ENCODE measurements at places on chromosomes 5 and 9. TPM values are rescaled to one million over a fixed set of nuclear protein-coding genes. Genes with fewer than 3 reads are reported as not detected.

DNA sequence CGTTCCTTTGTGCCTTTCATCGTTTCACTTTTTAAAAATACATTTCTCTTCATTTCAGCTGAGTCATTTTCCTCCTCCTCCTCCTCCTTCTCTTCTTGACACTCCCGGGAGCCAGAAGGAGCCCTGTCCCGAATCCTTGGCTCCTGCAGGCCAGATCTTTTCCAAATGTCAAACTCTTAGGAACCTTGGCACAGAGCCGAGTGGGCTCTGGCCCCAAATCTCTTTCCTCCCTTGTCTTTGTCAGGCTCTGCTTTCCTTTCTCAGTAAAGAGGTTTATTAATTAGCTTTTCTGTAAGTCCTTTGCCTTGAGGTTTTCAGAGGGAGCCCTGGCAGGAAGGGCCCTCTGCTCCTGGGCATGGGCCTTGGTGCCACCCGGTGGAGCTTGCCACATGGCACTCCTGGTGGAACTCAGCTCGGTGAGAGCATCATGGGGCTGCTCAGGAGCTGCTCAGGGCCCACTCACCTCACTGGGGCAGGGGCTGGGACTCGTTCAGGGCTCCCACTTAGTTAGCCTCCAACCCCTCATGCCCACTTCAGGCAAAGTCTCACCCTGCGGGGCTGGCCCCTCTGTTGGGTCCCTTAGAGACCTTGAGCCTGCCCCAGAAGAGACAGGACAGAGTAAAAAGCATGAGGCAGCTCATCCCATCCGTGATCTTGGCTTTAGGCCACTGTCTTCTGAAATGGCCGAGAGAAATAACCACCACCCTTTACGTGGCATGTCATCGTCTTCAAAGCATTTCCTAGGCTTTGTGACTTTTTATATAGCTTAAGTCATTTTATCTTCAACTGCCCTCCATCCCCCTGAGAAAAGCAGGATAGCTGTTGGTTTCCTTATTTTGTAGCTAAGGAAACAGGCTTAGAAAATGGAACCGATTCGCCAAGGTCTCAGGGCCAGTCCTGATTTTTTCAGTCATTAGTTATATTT, 17.1 kb downstream of the STC2 start:
- DNase-seq: peak; percentile 72

OR1N2 gene
- not detected for total RNA-seq

SLC34A3 gene
- not detected for total RNA-seq

GRCh38 chr5:95609711-95610110, 10.2 kb upstream of the GPR150 start:
- DNase-seq: no peak
